ENCODE measurements at places on chromosomes 1 and 21. TPM values are rescaled to one million over a fixed set of nuclear protein-coding genes. Genes with fewer than 3 reads are reported as not detected.

- H3K4me1 ChIP-seq = peaks cover 35% of the 10 kb centered on the region
- H3K4me3 ChIP-seq = peak overlapping the region; percentile 80
- H3K27me3 ChIP-seq = peaks cover 7% of the 10 kb centered on the region
- H3K36me3 ChIP-seq = no peaks in the 10 kb centered on the region
Measured at GRCh38 chr1:202812176-202813026, 1.6 kb downstream of the PCAT6 start.

- H3K36me3 ChIP-seq = no peaks in the 10 kb centered on the region
- no peaks in the 10 kb centered on the region for H3K27me3 ChIP-seq
- no peak overlapping the region for H3K4me3 ChIP-seq
Measured at GRCh38 chr1:72650843-72651435, 368.6 kb upstream of the NEGR1 start.

GRCh38 chr1:221670081-221670480, 71.8 kb downstream of the DUSP10 start:
- peaks cover 12% of the 10 kb centered on the region for H3K4me1 ChIP-seq
- H3K36me3 ChIP-seq = no peaks in the 10 kb centered on the region
- no peak overlapping the region for H3K4me3 ChIP-seq
- DNase-seq = no peak

- H3K36me3 ChIP-seq = no peaks in the 10 kb centered on the region
- DNase-seq = no peak
- peaks cover 37% of the 10 kb centered on the region for H3K4me1 ChIP-seq
- H3K27ac ChIP-seq = no peak overlapping the region
- H3K4me3 ChIP-seq = no peak overlapping the region
Measured at GRCh38 chr1:54502342-54502741, 45.7 kb upstream of the ACOT11 start.

- H3K4me3 ChIP-seq = no peak overlapping the region
- peaks cover 37% of the 10 kb centered on the region for H3K4me1 ChIP-seq
- H3K27me3 ChIP-seq = no peaks in the 10 kb centered on the region
- H3K27ac ChIP-seq = no peak overlapping the region
- no peaks in the 10 kb centered on the region for H3K36me3 ChIP-seq
Measured at GRCh38 chr1:116693759-116694480, 26.4 kb upstream of the IGSF3 start.

TTC34 gene
- 0.44 TPM for total RNA-seq
